Karpas-422 (cell line): ENCODE measurements at places on chromosomes 11 and 22.

GRCh38 chr11:4962816-4963215, 7.3 kb upstream of the OR51A2 start:
- no peak for DNase-seq

GRCh38 chr11:72018171-72018570, 19.5 kb downstream of the IL18BP start:
- DNase-seq = no peak

DNA sequence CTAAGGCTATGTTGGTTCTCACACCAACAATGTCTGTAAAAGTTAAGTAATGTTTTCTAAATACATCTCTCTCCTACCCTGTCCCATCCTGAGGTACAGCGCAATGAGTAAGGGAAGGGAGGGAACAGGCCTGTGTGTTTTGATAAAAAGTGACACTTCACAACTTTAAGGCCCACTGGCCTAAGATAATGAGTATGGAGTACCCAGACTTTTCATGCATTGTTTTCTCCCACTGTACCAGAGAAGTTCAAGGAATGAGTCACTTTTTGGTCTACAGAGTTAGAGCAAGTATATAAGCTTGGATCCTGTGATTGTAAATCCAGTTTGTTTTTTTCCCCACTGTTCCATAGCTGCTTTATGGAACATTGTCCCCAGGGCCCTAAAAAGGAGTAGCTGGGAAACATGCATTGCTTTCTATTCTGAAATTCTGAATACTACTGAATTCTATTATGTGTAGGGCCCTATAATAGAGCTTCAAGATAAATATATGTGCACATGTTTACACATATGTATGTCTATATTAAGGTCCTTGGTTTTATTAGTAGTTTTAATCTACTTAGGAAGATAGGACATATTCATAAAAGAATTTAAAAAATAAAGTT, 29.8 kb downstream of the KCNE3 start:
- DNase-seq = no peak

DNA sequence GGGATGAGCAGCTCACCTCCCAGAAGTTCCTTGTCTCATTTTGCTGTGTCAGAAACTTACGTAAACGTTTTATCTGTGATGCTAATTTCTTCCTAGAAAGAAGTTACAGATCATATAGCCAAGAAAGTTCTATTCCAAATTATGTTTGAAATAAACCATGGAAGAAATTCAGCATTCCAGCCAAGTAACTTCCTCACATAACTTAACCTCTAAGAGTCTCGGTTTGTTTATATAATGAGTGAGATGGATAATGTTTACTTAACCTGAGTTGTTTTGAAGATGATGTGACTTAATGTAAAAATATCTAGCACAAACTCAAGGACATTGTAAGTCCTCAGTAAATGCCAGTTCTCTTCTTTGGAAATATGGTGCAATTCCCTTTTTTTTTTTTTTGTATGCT, 8.9 kb upstream of the MUC15 start:
- DNase-seq = no peak

DNA sequence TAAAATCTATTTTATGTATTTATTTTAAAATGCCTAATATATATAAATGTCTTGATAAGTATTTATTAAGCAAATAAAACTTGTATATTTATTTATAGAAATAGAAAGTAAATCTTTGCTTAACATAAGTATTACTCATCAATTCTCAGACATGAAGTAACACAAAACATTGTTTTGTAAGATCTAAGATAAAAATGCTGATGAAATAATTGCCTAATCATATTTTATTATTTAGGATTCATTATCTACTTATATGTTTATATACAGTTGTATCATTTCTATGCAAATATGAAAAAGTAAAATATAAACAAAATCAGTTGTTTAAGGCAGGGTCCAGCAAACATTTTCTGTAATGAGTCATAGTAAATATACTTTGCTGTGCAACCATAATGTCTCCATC, 507.8 kb upstream of the CNTN5 start:
- DNase-seq = no peak
